ENCODE measurements at places on chromosomes 2 and 18.

- no peak for DNase-seq
Measured at GRCh38 chr2:168467729-168468128, 11.7 kb downstream of the CERS6 start.

- DNase-seq, result no peak
Measured at GRCh38 chr2:203361495-203361894, 33.3 kb downstream of the ABI2 start.

DNA sequence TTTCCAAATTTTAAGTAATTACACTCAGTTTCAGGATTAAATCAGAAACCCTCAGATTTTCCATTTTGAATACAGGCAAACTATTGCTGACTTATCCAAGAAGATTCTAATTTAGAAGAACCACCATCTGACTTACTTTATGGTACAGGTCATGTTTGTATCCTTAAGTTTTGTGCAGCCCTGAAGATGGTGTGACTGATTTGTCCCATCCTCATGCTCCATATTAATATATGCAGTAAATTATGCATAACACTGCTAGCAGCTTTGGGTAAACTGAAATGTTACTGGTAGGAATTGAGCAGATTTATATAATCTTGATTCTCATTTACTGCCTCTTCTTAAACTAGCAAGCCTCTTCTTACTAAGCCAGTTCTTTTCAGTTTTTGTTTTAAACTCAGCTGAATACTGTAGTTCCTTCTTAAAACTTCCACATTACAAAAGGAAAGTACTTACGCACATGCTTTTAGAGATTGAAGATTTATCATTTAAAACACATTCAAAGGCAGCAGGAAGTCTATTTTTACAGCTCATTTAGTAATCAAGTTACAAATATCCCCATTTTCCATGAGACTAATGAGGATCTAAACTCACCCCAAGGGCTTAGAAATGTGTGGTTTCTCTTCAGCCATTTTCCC is 25.7 kb downstream of the MEX3C start:
- DNase-seq, result no peak

GRCh38 chr2:166613226-166613625 is 119.2 kb upstream of the SCN7A start:
- no peak for DNase-seq

DNA sequence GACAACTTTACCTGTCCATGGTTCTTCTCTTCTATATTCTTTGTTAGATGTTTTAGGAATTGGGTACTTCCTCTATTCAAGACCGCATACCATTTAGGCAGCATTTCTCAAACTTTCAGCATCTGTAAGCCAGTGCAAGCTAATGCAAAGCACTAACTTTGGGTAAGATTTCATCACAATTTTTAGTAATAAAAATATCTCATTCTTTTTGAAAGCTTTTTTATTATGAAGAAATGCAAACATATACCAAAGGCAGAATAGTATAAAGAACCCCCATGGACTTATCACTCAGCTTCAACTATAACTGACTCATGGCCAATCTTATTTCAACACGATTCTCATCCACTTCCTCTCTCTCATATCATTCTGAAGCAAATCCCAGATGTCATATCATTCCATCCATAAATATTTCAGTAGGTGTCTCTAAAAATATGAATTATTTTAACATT is 32.9 kb downstream of the INO80C start:
- no peak for DNase-seq

DNA sequence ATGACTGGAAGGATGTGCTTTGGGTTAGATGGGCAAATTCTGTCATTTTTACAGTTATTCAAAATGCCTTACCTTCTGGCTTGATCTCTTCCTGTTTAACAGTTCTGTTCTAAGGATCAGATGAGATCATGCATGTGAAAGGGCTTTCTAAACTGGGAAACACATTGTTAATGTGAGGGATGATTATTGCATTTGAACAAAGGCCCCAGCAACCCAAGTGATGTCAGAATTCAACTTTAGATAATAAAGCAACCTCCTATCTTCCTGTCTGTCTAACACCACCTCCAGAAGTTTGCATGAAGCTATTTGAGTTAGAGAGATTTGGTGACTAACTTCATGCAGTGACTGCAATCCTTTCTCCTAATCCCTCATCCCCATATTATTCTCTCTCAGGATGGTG is 77.8 kb upstream of the B3GNT2 start:
- no peak for DNase-seq

DNA sequence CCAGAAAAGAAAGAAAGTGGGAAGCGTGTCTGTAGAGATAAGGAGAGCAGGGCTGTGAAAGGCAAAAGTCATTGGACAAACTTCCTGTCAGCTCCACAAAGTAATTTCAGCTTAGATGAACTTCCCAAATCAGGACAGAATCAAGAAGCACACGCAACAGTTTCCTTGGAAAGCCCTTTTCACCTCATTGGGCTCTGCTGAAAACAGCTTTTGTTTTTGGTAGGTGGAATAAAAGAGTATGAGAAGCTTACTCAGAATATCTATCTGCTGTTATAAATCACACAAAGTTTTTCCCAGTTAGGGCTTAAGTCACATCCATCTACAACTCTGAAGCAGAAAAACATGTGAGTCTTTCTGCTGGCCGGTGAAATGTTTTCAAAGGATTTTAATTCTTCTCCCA is 42.4 kb upstream of the EFEMP1 start:
- DNase-seq, result no peak

DNA sequence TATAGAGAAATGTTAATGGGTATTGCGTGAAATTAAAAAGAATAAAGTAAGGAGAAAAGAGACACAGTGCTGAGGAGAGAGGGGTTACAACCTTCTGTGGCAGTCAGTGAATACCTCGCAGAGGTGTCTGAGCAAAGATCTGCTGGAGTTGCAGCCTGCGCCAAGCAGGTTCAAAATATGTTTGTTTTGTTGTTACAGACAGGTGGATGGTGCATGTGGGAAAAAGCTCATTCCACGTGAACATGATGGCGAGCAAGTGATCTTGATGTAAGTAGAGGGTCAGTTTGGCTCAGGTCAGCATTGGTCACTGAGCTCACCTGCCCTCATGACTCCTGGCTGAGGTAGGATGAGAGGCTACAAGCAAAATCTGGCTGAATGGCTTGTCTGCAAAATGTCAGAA is 66.2 kb downstream of the SOX11 start:
- DNase-seq, result no peak

- DNase-seq, result no peak
Measured at GRCh38 chr18:61360404-61361383, 27.5 kb downstream of the CDH20 start.

DNA sequence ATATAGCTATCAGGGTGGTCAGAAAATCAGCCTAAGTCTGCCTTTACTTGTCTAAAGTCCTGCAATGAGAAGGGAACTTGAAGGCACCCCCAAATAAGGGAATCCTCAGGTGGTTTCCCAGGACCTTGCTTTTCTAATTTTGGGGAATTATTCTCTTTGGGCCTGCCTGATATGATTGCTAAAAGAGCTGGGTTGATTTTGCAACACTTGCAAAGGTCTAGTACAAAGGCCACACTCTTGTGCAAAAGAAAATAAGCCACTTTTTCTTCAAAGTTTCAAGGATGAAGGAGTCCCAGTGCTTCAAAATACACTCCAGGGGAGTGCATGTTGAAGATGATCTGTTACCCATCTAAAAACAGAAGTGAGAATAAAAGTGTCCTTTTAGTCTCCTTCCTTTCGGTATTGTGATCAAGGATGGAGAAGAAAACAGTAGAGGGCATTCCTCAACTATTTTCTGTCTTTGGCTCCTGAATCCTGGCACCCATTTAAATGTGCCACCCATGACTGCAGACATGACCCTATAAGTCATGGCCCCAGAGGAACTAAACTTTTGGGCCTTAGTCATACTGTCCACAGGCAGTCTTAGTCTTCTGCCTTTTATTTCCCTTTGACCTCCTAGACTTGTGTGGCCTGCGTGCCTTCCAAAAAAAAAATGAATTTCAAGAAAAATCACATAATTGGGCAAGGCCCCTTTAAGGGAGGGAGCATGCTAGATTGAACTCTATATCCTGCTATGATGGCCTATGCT is 5.1 kb downstream of the SULT1C3 start:
- DNase-seq, result no peak

DNA sequence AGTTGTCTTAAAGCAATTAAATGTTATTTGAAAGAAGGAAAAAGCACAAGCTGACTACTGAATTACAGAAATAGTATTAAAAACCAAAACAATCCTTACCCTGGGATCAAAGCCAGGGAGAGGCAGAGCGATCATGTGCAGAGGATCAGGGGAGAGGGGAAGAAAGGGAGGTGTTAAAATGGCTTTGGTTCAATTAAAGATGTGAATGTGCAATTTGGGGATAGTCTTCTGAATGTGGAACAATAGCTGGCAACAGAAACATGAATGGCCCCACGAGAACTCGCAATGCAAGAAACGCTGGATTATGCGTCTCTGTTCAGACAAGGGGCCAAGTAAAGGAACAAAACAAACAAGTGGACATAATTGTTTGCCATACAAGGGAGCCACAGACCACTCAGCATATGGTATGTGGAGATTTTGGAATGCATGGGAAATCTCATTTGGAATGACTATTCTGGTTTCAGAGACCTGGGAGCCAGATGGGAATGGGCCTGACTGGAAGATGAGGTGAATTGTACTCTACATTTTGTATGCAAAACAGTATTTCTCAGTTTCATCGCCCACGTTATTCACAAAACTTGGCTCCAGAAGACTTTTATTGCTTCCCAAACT is 155.4 kb downstream of the SLC4A3 start:
- no peak for DNase-seq

DNA sequence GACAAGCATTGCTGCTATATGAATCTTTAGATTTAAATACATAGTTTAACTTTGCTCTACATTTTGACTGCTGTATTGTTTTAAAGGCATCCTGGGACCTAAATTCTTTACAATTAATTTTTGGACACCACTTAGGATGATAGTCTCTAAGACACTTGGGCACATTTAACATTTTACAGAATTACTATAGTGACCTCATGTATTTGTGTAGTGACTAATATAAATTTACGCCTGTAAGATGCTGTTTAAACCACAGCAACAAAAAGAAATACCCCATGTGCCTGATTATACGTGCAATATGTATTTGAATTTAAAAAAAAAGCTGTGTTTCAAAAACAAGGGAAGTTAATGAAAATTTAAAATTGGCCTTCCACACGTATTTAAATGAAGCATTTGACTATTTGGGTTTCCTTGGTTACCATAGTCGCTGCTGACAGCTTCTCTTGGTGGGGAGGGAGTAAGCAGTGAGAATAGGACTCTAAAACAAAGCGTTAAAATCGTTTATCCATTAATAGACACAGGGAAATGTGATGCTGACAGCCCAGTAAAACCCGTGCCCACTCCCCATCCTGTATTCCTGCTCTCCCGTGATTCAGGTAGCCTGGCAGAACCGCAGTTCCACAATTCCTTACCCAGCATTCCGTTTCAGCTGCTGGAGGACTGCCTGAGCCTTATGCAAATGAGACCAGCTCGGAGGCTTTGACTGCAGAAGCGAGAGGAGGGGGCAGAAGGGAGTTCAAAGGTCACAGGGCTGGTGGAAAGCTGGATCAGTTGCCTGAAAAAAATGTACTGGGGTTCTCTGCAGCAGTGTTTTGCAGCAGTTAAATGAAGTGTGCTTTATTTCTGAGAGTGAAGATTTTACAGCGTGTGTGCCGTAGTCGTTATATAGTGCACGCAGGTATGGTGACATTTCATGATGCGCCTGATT is 104.3 kb downstream of the CSRNP3 start:
- no peak for DNase-seq

- DNase-seq, result no peak
Measured at GRCh38 chr18:60554967-60555366, 182.4 kb upstream of the MC4R start.

DNA sequence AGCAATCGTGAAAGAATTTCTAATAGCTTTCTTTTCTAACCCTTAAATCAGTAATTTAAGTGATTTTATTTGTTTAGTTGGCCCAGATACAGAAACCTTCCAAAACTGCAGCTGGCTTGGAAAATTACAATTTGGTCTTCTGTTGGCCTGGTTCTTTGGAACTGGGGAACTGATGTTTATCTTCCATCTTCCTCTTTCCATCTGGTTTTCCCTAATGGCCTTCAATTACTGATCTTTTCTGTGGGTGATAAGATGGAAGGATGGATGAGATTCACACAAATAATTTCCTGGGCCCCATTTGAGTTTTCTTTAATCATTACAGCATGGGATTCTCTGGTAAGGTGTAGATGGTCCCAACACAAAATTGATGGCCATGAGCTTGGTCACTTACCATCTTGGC is 106.5 kb upstream of the CHRNA1 start:
- no peak for DNase-seq

GRCh38 chr2:233743464-233744259 is 14.8 kb downstream of the UGT1A3 start:
- no peak for DNase-seq

DNA sequence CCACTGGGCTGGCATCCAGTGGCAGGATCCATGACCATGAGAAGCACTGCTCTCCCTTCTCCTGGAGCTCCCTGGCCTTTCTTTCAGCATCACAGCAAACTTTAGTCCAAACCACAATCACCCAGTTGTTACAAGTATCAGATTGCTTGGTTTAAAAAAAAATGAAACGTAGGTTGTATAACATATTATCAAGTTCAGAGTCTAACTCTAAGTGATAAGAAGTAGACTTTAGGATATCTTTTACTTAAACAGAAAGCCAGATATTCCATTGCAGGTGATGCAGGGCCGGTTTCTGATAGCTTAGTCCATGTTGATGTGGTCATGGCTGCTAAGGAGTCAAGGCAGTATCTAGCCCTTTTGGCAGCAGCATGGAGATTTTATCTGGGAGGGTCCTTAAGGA is 24.5 kb downstream of the SLC14A1 start:
- DNase-seq, result no peak

- no peak for DNase-seq
Measured at GRCh38 chr2:44826601-44827000, 114.9 kb upstream of the SIX3 start.

Measured in stimulated activated CD8-positive, alpha-beta memory T cell treated with anti-CD3 and anti-CD28 coated beads, Interleukin-4, amount 100 ng/mL, for 1 hour (primary cell).